Fibroblast of lung (primary cell): ENCODE measurements at places on chromosomes 16 and 17.
A peak's percentile ranks its signal among the peaks of the same experiment; 100 is the strongest.

DNA sequence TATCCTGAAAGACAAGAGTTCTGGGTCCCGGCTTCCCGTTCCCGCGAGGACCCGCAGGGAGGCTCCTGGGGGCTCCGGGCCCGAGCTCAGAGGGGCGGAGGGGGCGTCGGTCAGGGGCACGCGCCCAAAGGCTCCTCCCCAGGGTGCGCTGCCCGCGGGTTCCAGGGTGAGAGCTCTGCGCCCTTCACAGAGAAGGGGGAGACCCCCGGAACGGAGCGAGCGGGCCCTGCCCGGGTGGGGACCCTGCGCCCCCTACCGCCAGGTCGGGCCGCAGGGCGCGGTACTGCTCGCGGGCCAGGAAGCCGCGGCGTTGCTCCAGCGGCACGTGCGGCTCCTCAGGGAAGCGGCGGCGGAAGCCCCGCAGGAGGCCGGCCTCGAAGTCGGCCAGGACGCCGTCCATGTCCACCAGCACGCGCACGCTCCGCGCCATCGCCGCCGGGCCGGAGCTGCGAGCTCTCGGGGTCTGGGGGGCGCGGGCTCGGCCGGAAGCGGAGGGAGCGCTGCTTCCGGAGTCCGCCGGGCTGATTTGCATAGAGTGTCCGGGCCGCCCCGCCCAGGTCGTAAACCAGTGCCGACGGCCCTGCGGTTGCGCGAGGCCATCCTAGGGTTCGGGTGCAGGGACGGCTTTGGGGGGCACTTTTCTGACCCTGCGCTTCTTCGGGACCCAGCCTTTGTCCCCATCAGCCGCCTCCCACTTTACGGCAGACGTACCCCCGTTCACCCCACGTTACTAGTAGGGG, at the start of gene NT5C:
Gene NT5C (minus strand): TSS at position 465 of the 740 bp plus-strand sequence. CDS start 35 bp downstream, at position 430.
- peak; percentile 74 for DNase-seq

DNA sequence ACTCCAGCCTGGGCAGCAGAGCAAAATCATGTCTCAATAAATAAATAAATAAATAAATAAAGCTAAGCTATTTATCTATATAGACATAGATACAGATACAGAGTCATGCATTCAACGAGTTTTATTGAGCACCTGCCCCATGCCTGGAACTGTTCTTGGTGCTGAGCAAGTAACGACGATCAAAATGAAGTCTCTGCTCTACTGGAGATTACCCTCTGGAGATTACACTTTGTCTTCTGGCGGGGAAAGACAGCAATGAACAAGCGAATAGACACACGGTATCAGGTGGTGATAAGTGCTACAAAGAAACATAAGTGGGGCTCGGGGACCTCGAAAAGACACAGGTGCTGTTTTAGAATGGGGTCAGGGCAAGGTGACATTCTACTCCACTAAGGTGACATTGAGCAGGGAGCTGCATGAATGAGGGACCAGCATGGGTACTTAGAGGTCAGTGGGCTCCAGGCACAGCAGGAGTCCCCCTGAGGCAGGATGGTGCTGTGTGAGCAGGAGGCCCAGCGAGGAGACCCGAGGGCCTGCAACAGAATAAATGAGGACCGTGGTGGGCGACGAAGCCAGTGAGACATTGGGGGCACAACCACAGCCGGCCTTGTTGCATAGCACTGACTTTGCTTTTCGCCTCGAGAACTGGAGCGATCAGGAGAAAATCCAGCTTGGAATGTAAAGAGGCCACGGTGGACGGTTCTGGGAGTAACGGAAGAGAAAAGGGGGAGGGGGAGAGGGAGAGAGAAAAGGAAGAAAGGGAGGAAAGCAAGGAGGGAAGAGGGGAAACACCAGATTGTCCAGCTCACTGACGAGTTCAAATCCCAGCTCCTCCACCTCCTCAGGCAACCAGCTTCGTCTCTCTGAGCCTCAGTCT, 42.4 kb upstream of the MEAK7 start:
- no peak for DNase-seq

GRCh38 chr17:12341328-12341727, 320.7 kb downstream of the MAP2K4 start:
- no peak for DNase-seq

GRCh38 chr16:27746076-27746855, 196.3 kb downstream of the KATNIP start:
- DNase-seq: no peak

GRCh38 chr17:59266745-59267144, 46.4 kb downstream of the GDPD1 start:
- DNase-seq: no peak

DNA sequence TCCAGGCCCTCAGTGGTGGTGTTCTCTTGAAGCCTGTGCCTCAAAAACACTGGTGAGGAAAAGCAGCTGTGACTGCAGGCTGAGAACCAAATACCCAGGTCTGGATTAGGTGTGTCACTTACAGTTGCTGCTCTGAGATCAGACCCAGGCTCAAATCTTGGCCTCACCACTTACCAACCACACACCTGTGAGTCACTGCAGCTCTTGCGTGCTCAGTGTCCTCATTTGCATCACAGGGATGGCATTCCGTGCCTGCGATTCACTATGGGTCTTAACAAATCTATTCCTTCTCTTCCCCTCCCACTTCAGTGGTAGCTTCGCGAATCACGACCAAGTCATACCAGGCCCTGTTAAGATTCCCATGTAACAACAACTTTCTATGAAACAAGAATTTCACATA, 233.4 kb upstream of the HSBP1 start:
- peak; percentile 40 for DNase-seq

- DNase-seq: peak; percentile 57
Measured at GRCh38 chr17:50687200-50688066, 20.3 kb downstream of the ANKRD40 start.

DNA sequence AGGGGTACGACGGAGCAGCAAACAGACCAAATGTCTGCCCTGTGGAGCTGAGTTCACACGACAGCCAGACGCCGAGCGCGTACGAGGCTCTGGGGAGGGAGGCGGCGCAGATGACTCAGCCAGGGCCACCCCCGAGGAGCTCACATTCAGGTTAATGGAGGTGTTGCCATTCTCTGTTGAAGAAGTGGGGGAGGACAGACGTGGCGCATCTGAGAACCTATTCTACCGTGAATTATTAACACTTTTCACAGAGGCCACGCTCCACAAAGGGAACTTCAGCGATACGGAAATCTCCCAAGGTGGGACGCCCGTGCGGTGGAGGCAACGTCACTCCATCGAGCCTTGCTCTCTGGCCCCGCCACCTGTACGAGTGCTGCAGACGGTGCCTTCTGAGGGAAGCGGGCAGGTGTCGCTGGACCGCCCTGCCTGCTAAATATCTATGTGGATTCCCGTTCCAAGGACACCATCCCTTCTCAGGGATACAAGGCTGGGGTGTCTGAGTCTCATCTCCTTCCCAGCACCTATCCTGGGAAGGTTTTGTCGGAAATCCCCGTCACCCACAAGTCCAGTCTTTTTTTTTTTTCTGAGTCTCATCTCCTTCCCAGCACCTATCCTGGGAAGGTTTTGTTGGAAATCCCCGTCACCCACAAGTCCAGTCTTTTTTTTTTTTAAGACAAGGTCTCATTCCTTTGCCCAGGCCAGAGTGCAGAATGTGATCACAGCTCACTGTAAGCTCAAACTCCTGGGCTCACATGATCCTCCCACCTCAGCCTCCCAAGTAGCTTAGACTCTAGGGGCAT, 19.0 kb downstream of the ABR start:
- DNase-seq: peak; percentile 58

DNA sequence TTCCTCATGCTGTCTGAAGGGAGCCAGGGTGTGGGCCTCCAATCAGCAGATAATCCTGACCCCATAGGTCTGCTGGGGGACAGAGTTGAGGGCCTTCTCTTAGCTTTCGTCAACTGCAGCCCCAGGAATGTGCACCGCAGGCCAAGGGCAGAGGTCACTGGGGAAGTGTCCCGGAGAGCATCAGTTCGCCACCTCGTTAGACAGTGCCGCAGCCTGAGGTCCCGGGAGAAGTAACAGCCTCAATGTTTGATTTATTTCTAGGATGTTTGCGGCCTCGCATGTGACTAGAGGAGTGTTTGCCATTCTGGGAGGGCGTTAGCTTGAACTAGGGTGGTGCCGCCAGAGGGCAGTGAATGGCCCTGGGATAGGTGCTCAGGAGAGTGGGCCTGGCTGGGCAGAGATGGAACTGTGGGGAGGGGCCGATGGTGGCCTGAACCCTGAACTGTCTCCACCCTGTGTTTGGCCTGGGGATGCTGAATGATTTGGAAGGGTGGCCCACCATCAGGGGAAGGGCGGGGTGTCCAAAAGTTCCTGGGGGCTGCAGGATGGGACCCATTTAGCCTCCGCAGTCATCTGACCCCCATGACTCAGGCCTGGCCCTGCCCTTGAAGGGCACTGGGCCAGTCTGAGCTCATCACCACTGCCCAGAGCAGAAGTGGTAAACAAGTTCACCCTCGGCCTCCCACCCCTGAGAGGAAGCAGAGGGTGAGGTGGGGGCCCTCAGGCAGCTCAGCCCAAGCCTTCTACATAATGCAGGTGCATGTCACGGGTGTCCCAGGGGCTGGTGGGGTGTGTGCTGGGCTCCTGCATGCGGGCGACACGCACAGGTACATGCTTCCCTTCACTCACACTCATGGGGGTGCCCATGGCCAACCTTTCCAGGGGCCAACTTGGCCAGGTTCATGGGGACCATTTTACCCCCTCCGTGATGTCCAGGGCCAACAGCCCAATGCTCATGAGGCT, 12.4 kb upstream of the TAC4 start:
- no peak for DNase-seq

- no peak for DNase-seq
Measured at GRCh38 chr16:86662195-86662594, 83.8 kb downstream of the FOXL1 start.

DNA sequence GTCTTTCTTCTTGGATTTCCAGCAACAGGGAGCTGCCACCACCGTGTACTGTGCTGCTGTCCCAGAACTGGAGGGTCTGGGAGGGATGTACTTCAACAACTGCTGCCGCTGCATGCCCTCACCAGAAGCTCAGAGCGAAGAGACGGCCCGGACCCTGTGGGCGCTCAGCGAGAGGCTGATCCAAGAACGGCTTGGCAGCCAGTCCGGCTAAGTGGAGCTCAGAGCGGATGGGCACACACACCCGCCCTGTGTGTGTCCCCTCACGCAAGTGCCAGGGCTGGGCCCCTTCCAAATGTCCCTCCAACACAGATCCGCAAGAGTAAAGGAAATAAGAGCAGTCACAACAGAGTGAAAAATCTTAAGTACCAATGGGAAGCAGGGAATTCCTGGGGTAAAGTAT, 389.0 kb downstream of the MAF start:
- DNase-seq: no peak

- no peak for DNase-seq
Measured at GRCh38 chr16:17743158-17743557, 272.4 kb upstream of the XYLT1 start.

GRCh38 chr17:79000396-79001189, 9.0 kb downstream of the CANT1 start:
- DNase-seq: no peak

GRCh38 chr17:79407385-79407784, 203.5 kb downstream of the RBFOX3 start:
- no peak for DNase-seq

DNA sequence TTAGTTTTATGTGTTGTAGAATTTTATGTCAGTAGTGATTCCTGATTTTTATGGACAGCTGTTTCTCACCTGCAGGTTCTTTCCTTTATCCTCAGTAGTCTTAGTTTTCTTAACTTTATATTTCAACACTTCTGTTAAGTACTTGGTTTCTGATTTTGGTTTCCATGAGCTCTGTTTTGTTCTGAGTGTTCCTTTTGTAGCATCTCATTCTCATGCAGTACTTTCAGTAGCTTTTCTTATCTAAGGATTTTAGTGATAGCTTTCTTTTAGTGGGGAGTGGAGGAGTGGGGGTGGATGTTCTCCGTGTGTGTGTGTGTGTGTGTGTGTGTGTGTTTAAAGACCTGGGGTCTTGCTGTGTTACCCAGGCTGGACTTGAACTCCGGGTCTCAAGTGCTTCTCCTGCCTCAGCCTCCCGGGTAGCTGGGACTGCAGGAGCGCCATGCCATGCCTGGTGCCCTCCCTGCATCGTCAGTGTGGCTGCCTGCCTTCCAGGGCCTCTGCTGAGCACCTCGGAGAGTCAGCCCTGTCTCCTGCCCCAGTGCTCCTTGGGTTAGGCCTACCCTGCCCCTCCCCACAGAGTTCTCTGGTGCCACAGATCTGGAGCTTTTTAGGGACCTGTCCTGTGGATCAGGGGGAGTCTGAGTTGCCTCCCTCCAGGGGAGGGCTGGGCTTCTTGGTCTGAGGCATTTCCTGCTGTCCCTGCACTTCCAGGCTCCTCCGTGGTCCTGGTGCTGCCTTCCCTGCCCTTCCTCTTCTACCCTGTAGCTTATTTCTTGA, 4.3 kb upstream of the ZNF750 start:
- DNase-seq: no peak

DNA sequence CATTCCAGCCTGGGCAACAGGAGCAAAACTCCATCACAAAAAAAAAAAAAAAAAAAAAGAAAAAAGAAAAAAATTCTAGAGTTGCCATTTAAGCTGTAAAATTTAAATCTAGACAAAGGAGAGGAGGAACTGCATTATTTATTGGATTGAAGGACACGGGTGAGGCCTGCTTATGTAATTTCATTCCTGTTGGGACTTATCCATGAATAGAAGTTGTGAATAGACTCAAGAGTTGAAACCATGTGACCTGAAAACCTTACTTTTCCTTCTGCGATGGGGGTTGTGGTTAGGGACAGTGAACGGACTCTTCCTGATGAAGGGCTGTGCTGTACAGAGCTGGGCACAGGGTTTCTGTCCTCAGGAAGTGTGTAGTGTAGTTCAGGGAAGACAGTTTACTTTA, 22.5 kb downstream of the BANP start:
- DNase-seq: no peak

DNA sequence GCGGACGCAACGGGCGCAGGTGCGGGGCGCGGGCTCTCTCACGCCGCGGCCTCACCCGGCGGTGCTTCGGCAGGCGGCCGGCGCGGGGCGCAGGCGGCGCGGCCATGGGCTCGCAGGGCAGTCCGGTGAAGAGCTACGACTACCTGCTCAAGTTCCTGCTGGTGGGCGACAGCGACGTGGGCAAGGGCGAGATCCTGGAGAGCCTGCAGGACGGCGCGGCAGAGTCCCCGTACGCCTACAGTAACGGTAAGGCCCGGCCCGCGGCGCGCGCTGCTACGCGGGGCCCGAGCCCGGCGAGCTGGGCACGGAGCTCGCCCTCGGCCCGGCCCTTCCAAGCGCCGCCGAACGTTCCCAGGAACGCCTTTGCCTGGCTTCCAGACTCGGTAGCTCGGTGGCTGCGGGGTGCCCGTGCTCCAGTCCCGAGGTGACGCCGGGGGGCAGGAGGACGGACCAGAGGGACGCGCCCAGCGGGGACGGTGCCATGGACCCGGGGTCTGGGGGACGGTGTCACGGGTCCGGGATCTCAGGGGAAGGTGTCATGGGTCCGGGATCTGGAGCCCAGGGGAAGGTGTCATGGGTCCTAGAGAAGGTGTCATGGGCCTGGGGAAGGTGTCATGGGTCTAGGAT, 435 bp downstream of the RAB40C start:
- peak; percentile 41 for DNase-seq
